NCI-H187 treated with DMSO at 0.1 percent for 48 hours (cell line): ENCODE measurements at places on chromosomes 1 and 21.

- no peak for DNase-seq
Measured at GRCh38 chr1:86018283-86018923, 138.2 kb downstream of the COL24A1 start.

- no peak for DNase-seq
Measured at GRCh38 chr1:119482517-119483425, 24.2 kb upstream of the HSD3B1 start.

DNA sequence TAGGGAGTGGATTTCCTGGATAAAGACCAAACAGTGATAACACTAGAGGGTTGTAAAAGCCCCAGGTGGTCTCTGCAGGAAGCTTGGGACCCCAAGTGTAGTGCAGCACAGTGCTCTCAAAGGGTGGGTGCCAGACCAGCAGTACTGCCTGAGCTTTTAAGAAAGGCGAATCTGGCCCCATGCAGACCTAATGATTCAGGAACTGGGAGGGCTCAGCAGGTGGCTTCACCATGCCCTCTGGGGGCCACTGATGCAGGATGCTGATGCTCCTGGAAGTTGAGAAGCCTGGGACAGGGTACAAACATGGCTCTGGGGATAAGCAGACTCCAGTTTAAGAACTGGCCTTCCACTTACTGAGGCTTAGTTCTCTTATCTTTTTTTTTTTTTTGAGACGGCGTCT lies 29.1 kb upstream of the NEK2 start:
- DNase-seq = no peak

GRCh38 chr1:71222668-71223067 lies 141.8 kb upstream of the ZRANB2 start:
- no peak for DNase-seq

- DNase-seq = no peak
Measured at GRCh38 chr1:189609167-189609566, 868.5 kb downstream of the BRINP3 start.

GRCh38 chr1:31441558-31441957 lies 28.5 kb downstream of the SERINC2 start:
- no peak for DNase-seq

- no peak for DNase-seq
Measured at GRCh38 chr1:1149416-1149815, 24.3 kb upstream of the TTLL10 start.

GRCh38 chr1:243287652-243288051 lies 31.8 kb downstream of the SDCCAG8 start:
- DNase-seq = no peak

GRCh38 chr1:109948285-109948630 lies 36.3 kb upstream of the AHCYL1 start:
- DNase-seq = no peak

GRCh38 chr1:109669246-109669948 lies 1.5 kb downstream of the GSTM2 start:
- no peak for DNase-seq

GRCh38 chr1:29641921-29642320 lies 405.6 kb downstream of the PTPRU start:
- DNase-seq = no peak

DNA sequence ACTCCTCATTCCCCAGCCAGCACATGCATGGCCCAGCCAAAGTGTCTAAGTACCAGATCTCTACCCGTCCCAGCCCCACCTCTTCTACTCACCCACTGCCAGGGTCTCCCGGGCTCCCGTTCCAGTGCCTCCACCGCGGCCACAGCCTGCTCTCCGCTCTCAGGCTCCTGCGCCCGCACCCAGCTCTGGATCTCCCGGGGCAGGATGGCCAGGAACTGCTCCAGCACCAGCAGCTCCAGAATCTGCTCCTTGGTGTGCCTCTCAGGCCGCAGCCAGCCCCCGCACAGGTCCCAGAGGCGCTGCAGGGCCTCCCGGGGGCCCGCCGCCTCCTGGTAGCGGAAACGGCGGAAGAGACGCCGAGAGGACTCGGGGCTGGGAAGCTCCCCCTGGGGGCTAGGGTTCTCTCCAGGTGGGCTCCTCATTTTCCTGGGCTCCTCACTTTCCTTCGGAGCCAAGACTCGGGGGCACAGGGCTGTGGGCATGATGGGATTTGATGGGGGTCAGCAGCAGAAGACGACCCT lies 2.5 kb downstream of the ZNF496 start:
- no peak for DNase-seq

DNA sequence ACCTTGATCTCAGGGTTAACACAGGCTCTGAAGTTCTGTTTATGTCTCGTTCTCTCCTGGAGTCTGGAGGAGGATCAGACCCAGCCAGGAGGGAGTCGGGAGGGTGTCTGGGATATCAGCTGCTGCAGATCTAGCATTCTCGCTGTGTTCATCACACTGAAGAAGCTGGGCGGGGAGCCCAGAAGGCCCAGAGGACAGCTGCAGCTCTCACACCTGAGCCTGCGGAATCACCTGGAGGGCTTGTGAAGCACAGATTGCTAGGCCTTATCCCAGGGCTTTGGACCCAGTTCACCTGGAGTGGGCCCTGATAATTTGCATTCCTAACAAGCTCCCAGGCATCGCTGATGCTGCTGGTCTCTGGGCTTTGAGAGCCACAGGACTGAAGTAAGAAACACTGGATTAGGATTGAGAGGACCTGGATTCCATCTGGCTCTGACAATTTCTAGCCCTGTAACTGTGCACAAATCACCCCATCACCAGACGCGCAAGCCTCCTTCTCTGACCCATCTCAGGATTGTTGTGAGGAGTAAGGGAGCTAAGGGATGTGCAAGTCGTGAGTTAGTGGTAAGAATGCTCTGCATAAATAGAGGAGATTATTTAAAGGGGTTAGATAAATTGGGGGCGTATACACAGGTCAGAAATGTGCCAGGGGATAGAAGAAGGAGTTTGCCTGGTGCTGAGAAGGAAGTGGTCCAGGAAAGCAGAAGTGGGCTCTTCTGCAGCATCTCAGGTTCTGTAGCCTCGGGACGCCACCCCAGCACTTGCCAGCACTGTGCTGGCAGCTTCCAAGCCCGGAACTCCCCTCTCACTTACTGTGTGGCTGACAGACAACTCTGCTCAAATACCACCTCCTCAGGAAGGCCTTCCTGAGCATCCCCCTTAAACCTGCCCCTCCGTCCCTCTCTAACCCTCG lies 19.1 kb downstream of the ABCA4 start:
- no peak for DNase-seq

- no peak for DNase-seq
Measured at GRCh38 chr1:6423321-6423999, 1.1 kb upstream of the ESPN start.

DNA sequence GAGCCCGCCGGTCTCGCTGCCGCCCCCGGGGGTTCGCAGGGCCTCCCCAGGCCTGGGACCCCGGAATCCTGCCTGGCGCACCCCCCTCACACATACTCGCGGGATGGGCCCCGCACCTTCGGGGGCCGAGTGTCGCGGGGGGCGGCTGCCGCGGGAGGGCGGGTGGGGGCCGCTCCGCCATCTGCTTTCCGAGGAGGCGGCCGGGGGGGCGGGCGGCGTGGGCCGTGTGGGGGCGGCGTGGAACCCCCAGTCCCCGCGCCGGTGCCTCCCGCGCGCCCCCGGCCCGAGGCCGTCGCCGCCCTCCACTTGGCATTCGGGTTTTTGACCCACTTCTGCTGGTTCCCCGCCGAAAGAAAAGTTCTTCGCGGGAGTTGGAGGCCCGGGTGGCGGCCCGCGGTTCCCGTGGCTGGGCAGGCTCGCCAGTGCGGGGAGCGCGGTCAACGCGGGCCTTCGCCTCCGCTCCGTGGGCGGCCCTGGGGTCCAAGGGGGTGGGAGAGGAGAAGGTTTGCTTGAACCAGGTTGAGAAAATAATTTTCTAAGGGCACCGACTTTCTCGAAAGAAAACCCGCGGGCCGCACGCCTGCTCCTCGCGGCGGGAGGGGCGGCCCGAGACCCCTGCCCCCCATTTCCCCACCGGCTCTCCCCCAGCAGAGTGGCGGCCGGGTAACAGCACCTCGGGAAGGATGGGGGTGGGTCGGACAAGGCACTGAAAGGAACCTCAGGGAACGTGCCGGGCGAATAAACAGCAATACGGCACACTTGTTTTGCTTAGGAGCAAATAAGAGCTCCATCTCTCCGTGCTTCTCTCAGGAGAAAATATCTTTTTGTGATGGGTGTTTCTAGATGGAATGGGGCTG lies 1.6 kb downstream of the PHF13 start:
- DNase-seq = no peak

DNA sequence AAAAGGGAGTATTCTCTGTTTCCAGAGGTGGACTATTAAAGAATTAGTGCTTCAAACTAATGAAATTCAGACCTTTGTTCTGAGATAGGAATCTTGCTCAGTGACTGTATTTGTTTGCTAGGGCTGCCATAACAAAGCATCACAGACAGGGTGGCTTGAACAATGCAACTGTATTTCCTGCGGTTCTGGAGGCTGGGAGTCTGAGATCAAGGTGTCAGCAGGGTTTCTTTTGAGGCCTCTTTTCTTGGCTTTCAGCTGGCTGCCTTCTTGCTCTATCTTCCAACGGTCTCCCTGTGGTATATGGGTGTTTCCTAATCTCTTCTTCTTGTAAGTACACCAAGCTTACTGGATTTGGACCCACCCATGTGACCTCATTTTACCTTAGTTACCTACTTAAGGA lies 264.6 kb upstream of the PROX1 start:
- DNase-seq = no peak

- no peak for DNase-seq
Measured at GRCh38 chr1:11690397-11691301, 861 bp upstream of the DRAXIN start.

DNA sequence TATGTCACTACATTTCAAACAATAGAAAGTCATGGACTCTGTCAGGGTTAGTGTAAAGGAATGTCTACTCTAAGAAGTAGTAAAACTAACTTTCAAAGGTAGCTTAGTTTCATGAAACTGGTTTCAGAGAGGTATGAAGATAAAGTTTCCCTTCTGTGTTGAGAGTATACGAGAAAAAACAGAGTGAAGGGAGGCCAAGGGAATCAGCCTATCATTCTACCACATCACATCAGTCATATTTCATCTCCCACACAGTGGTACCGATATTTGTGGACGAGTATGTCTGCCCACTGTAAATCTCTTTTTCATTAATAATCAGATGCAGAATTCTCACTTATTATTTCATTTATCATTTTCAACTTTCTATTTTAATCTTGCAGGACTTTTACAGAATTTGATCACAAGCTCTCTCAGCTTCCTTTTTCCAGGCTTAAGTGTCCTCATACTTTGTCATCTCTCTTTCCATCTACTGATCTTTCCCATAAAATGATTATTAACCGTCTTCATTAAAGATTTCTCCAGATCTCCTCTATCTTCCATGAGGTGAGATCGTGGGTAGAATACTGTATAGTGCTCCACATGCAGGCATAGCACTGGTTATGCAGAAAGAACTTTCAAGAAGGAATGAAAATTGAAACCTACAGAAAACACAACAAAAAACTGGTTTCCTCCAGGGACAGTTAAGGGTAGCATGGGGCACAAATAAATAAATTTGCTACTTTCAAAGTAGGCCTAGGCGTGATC lies 11.5 kb upstream of the IFI16 start:
- no peak for DNase-seq

- DNase-seq = no peak
Measured at GRCh38 chr21:26810676-26811415, 34.4 kb downstream of the ADAMTS1 start.

DNA sequence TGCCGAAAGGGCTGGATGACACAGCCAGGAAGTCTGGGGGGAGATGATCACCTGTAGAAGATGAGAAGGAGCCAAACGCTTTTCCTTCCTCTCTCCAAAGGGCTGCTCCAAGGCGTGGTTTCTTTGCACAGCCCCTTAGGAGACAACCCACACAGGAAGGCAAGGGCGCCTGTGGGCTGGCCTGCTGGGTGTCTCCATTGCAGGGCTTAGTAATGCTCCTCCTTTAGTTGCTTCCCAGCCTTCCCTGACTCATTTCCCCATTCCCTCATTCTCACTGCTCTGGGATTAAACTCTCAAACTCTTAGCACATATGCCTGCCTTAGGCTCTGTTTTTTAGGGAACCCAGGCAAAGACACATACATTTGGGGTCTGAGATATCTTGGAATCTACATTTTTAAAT lies 1.7 kb upstream of the CLCA1 start:
- DNase-seq = no peak

- no peak for DNase-seq
Measured at GRCh38 chr1:203703586-203703985, 61.4 kb upstream of the LAX1 start.
